ENCODE measurements at places on chromosomes 6 and 20. TPM values are rescaled to one million over a fixed set of nuclear protein-coding genes. Genes with fewer than 3 reads are reported as not detected.

GRCh38 chr6:53070806-53071205 lies 5.6 kb downstream of the FBXO9 start:
- DNase-seq = no peak

DNA sequence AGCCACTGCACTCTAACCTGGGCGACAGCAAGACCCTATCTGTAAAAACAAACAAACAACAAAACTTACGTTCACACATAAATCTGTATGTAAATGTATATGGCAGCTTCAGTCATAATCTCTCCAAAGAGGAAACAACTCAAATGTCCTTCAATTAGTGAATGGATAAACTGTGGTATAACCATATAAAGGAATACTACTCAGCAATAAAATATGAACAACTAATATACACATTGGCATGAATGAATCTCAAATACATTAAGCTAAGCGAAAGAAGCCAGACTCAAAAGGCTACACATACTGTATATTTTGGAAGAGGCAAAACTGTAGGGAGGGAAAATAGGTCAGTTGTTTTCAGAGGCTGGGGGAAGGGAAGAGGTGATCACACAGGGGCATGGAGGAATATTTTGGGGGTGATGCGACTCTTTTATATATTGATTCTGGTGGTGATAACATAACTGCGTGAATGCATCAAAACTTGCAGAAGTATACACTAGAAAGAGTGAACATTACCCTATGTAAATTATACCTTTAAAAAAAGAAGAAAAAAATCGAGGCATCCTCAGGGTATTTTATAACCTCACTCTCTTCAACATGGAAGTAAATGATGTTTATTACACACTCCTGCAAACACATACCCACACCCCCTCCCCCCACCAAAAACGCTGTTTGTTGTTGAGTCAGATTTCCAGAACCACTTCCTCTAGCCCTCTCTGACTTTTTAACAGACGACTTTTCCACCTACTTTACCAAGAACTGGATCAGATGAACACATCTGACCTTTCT lies 115.2 kb upstream of the RNF24 start:
- DNase-seq = peak; percentile 49

- DNase-seq = peak; percentile 15
Observed at GRCh38 chr6:107115695-107116327, 496 bp upstream of the BEND3 start.

DNA sequence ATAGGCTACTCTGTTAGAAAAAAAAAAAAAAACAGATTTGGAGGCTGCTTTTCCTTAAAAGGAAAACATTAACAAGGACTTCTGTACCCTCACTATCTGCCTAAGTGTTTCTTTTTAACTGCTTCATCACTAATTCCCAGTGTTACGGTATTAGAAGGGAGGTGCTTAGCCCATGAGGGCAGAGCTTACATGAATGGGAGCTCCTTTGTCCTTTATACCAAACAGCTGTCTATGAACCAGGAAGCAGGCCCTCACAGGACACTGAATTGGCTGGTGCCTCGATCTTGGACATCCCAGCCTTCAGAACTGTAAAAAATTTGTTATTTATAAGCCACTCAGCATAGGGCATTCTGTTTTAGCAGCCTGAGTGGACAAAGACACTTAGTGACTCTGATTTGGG lies 215.6 kb upstream of the NRSN1 start:
- no peak for DNase-seq

Gene PRDM13
- not detected for total RNA-seq

- DNase-seq = no peak
Observed at GRCh38 chr20:53996584-53997486, 73.6 kb downstream of the BCAS1 start.

DNA sequence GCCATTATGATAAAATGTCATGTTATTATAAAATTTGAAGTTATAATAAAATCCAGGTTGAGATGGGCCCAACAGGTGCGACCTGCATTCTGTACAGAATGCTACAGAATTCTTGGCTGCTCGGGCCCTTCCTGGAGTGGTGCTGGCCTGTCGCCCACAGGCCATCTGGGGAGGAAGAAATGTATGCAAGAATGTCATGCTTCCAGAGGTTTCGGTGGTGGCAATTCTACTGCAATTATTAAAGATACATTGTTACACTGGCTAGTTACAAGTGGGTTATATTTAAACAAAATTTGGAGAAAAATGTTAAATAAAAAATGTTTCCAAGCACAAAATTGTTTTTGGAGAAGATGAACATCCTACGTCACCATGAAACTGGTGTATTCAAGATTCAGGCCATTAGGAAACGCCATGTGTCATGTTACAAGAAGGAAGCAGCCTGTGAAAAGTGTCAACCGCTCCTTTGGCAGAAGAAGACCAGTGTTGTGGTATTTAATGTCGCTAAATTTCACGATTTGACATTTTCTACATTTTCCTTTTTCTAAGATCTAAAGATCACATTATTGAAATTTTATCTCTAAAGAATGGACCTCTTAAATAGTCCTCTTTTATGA lies 7.1 kb downstream of the RAMACL start:
- DNase-seq = no peak

DNA sequence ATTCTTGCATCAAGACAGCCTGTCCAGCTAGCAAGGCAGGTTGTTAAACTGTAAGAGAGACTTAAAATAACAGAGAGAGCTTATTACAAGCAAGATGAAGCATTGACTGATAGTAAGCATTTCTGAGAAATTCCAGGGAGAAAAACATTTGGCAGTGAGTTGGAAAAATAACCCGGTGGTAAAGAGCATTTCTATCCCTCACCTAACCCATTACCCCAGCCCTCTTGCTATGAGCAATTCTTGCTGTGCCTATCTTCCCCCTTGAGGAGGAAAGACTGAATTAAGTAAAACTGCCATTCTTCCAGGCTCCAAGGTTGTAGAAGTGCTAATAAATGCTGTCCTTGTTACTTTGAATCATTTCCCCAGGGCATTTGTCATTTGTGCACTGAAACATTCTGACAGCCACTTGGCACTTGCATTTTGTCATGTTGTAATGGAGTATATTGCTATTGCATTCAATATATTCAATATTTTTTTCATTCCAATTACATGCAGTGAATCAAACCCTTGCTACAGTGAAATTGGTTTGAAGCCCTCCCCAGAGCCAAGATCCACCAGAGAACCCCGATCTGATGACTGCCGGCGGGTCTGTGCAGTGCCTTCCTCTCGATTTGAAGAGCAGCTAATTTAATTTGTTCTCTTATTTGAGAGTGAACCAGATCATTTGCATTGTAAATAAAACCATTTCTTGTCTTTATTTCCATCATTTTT lies 291.1 kb downstream of the HIVEP2 start:
- no peak for DNase-seq

All from activated CD4-positive, alpha-beta T cell treated with anti-CD3 and anti-CD28 coated beads, Interleukin-2, amount 10 ng/mL, durations not matched to agents 7 days and 5 days (primary cell).